DMS 273 treated with DMSO at 0.1 percent for 48 hours (cell line): ENCODE measurements at places on chromosomes 11 and 22.

- no peak for DNase-seq
Measured at GRCh38 chr11:47448566-47449427, at the start of gene RAPSN. TSS of gene RAPSN (minus strand) at chr11:47449136. CDS start at chr11:47448964, 172 bp downstream.

- peak; percentile 2 for DNase-seq
Measured at GRCh38 chr11:117145393-117145761, 1.3 kb downstream of the PAFAH1B2 start.

DNA sequence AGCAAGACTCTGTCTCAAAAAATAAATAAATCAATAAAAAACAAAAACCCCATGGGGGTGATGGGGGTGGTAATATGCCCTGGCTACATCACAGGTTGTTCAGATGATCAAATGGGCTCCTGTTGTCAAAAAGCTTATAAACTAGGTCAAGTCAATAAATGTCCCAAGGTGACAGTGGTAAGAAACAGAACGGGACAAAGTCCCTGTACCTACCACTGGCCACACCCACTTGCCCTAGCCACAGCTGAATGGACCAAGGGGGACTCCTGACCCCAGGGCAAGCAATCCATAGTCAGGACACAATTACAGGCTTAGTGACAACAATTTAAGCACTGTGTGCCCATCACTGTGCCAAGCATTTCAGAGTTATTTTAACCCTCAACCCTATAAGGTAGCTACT is 6.0 kb downstream of the NAGA start:
- no peak for DNase-seq

- no peak for DNase-seq
Measured at GRCh38 chr11:82826526-82826925, 73.7 kb downstream of the PRCP start.

DNA sequence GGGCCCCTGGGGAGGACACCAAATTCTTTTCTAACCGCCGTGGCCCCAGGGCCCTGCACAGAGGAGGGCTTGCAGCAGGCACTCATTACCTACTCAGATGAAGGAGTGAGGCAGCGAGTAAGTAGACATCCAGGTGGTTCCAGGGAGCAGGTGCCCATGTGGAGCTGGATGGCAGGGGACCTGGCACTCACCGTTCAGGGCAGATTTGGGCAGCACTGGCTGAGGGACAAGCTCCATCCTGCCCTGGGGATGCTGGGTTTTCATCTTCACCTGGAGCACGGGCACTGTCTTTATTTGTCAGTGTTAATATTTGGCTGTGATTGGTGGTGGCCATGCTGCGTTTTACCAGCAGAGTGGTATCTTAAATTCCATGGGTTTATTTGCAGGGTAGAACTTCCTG is 1182.7 kb downstream of the BRD1 start:
- no peak for DNase-seq

GRCh38 chr22:35409783-35410662 is 10.1 kb downstream of the MCM5 start:
- DNase-seq: no peak

DNA sequence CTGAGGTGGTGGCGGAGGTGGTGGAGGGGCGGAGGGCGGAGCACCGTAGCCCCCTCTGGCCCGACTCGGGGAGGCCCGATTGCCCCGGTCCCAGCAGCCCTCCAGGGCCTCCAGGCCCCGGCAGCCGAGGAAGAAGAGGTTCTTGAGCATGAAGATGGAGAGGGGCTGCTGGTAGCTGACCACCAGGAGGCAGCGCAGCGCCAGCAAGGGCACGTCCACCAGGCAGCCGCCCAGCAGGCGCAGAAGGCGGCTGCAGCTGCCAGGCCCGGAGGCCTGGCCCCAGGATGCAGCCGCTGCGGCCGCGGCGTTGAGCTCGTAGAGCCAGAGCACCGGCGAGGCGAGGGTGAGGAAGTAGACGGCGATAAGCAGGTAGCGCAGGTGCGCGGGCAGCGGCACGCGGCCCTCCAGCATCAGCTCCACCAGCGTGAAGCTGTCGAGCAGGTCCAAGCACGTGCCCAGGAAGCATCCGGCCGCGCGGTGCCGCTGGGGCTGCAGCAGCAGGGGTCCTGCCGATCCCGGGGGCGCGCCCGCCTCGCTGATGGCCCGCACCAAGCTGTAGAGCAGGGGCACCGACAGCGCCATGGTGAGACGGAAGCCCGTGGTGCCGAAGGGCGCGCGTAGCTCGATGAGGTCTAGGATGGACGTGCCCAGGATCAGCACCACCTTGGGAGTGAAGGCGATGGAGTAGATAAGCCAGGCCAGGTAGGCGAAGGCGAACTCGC is 1.5 kb downstream of the TMEM121B start:
- DNase-seq: no peak

DNA sequence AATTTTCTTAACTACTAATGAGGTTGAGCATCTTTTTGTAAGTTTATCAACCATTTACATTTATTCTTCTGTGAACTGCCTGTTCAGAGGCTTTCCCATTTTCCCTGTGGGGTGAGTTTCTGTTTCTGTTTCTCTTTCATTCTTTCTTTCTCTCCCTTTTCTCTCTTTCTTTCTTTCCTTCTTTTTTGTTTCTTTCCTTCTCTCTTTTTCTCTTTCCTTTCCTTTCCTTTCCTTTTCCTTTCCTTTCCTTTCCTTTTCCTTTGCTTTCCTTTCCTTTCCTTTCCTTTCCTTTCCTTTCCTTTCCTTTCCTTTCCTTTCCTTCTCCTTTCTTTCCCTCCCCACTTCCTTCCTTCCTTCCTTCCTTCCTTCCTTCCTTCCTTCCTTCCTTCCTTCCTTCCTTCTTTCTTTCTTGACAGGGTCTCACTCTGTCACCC is 8.0 kb upstream of the ZBED5 start:
- no peak for DNase-seq

- DNase-seq: no peak
Measured at GRCh38 chr11:115377882-115378296, 126.3 kb downstream of the CADM1 start.

DNA sequence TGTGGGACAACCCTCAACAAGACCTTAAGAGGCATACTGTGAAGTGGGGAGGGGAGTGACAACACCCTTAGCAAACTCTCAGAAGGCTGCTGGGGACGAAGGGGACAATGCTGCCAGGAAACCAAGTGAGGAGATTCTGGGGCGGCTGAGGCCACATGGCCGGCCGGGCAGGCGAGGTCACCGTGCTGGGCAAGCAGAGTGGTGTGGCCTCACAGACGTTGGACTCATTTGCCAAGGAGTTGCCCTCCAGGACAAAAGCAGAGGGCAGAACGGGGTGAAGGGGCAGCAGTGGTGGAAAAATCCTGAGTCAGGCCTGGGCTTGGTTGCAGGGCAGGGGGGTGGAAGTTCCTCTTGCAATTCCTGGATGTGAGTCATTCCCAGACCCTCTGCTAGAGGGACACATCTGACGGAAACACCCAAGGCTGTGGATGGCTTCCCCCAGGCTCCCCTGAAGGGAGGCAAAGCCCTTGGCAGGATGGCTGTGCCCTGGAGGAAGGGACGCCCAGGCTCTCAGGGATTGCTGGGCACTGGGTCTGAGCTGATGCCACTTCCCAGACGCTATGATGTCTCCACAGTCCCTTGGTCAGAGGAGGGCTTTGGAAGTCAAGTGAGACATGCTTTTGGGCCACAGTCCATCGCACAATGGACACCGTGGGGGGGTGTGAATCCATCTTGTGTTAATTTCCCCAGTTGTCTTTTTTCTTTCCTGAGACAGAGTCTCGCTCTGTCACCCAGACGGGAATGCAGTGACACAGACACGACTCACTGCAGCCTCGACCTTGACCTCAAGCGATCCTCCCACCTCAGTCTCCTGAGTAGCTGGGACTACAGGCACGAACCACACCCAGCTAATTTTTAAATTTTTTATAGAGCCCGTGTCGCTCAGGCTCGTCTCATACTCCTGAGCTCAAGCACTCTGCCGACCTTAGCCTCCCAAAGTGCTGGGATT is 16.2 kb upstream of the SHANK3 start:
- no peak for DNase-seq

- DNase-seq: no peak
Measured at GRCh38 chr11:15594607-15595006, 479.9 kb downstream of the INSC start.

GRCh38 chr11:3920148-3920852 is 64.8 kb downstream of the STIM1 start:
- DNase-seq: no peak

GRCh38 chr11:133414506-133414905 is 117.8 kb downstream of the OPCML start:
- no peak for DNase-seq

- no peak for DNase-seq
Measured at GRCh38 chr11:61752117-61752924, at the start of gene MYRF. TSS of gene MYRF (plus strand) at chr11:61752636. CDS start at chr11:61752745, 109 bp downstream.

DNA sequence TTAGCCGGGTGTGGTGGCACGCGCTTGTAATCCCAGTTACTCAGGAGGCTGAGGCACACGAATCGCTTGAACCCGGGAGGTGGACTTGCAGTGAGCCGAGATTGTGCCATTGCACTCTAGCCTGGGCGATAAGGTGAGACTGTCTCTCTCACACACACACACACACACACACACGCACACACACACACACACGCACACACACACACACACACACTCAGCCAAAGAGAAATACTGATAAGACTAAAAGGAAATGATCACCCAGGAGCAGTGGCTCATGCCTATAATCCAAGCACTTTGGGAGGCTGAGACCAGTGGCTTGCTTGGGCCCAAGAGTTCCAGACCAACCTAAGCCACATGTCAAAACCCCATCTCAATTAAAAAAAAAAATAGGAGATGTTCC is 20.8 kb downstream of the HSPA8 start:
- DNase-seq: no peak

- no peak for DNase-seq
Measured at GRCh38 chr11:44475114-44475686, 90.3 kb upstream of the CD82 start.

DNA sequence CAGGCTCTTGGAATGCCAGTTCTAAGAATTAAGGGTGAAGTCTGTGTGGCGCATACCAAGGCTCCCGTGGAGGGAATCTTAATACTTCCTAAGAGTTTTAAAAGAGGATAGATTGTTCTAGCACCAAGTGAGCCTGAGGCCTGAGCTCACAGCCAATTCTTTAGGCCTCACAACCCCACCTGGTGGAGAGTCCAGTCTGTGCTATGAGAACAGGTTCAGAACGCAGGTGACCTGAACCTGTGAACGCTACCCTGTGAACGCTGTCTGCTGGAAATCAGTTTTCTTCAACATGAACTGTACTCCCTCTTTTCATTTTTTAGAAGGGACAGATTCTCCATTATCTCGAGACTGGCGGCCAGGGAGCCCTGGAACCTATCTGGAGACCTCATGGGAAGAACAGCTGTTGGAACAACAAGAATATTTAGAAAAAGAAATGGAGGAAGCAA is 43.2 kb upstream of the DLAT start:
- no peak for DNase-seq

- no peak for DNase-seq
Measured at GRCh38 chr11:131077340-131077739, 161.1 kb upstream of the SNX19 start.

DNA sequence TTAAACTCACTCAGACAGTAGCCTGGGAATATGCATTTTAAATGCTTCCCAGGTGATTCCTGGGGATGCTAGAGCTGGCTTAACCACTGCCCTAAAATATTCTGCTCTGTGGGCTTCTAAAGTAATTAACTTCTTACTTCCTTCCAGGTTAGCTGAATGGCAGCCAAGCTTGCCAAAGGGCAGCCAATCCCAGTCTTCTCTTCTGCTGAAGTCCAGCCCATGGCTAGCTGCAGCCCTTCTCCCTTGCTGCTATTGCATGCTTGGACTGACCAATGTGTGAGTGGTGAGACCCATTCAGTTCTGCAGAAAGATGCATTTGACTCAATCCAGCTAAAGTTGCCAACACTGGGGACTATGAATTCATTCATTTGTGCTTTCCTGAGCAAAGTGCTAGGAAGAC is 411.9 kb downstream of the SOX6 start:
- DNase-seq: no peak

- DNase-seq: no peak
Measured at GRCh38 chr22:41777749-41778425, 22.6 kb upstream of the CCDC134 start.

DNA sequence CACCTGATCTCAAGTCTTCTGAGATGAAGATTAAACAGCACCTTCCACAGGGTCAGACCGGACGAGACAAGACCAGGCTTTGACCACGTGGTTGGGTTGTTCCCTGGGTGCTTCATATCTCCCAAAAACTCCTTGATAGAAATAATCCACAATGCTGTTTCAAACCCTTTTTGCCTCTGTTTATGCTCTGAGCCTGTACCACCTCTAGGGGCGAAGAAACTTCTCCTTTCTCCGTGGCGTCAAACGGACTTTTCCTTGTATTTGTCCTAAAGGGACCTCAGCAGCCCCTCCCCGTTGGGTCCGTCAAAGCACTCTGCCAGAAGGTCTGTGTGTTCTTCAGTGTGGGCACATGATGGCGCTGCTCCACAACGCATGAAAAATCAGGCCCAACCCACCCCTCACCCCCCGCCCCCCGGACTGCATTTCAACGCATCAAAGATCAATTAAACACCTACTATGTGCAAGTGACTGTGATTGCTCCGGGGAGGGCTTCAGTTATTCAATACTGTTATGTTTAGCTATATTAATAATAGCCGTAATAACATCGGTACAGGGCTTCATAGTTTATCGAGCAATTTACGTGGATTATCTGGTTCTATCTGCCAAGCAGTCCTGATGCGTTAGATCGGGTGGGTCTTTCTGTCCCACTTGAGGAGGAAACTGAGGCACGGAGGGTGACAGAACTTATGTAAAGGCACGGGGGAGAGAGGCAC is 17.3 kb upstream of the EIF3D start:
- peak; percentile 40 for DNase-seq

DNA sequence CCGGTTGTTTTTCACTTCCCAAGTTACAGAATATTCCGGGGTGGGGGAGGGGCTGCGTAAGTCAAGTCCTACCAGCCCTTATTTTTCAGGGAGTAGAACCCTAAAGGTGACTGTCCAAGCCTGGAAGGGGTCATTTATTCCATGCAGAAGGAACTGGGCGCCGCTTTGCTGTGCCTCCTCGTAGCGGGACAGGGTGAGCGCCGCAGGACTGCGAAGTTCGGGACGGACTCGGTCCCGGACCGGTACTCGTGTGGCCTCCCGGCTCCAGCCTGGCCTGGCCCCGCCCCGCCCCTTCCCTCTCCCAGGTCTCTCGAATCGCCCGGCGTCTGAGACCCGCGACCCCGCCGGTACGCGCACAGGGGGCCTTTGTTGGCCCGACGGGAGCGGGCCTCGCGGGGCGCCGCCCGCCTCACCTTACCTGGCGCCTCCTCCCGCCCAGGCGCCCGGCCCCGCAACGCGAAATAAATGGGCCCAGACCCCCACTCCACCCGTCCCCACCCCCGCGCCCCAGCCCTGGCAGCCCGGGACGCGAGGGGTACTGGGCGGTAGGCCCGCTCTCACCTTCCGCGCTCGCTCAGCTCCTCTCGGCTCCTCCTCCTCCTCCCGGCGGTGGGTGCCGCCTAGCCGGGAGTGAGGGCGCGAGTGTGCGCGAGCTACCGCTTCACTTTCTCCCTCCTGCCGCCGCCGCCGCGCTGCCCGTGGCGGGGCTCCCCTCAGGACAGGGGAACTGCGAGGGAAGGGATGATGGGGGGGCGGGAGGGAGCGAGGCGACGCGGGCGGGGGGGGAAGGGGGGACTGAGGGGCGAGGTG is 698 bp downstream of the PAK1 start:
- DNase-seq: peak; percentile 1

GRCh38 chr11:110454609-110455008 is 24.9 kb downstream of the FDX1 start:
- DNase-seq: no peak

GRCh38 chr11:66815646-66816045 is 27.6 kb upstream of the RCE1 start:
- no peak for DNase-seq
